HFFc6 (cell line): ENCODE measurements at places on chromosomes 11 and 22.

DNA sequence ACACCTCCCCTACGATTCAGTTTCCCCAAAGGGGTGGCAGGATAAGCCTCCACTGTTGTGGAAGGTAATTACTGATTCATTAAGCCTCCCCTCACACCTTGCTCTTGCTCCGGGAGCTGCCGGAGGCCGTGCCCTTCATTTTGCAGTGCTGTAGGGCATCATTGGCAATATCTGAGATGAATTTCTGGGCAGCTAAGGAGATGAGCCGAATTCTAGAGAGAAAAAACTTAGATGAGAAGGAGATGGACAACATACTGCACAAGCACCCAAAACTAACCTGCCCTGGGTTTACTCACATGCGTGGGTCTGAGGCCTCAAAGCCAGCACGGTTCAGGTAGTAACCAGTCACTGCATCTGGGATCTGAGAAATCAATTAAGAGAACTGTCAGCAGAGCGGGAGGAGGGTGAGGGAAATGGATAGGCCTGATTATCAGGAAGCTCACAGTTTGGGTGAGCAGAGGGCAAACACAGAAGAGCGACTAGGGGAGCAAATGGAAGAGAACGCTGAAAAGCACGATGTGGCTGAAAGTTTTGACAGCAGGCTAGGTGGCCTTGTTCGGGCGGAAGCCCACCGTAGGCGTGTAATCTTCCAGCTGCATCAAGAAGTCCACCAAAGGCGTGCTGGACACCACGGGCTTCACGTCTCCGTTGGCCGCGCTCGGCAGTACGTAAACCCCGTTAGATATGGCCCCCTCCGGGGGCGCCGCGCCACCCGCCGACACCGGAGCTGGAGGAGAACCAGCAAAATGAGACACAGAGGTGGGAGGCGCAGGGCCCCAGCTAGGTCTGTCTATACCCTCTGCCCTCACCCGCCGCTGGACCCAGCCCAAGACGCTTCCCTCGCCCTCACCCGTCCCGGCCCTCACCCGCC lies 689 bp downstream of the TAF10 start:
- no peak for DNase-seq

GRCh38 chr11:352456-353031 lies 16.8 kb upstream of the B4GALNT4 start:
- DNase-seq = no peak

DNA sequence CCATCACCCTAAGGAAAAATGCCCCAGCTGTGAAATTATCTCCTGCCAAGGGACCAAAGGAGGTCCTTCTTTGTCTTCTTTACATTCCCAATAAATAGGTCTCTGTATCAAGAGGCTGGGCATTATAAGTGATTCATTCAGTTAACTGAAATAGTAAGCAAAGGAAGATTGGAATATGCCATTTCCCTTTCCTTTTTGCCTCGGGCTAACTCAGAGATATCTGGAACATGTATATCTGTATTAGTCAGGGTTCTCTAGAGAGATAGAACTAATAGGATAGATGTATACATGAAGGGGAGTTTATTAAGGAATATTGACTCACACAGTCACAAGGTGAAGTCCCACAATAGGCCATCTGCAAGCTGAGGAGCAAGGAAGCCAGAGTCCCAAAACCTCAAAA lies 15.3 kb upstream of the CWF19L2 start:
- no peak for DNase-seq

DNA sequence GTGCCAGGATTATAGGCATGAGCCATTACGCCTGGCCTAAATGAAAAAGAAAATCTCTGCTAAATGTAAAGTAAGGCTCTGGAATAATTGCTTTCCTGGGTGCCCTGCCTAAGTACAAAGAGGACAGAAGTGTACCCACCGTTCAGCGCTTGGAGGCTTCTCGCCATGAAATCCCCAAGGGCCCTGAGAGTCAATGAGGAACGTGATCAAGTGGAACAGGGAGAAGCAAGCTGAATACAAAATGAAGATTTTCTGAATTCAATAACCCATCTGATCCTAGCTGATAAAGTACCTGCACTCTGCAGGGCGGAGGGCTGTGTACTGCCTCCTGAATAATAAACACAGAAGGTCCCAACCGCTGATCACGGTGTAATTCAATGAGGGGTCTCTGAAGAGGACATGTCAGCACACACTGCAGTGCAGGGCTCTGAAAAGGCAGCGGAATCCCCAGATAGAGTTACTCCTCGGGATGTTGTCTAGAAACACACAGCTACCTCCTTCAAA lies 97.7 kb downstream of the ABTB2 start:
- DNase-seq = no peak

- DNase-seq = no peak
These were observed 30.1 kb upstream of the CECR2 start for GRCh38 chr22:17339095-17339693.

- DNase-seq = peak; percentile 8
These were observed 106.8 kb downstream of the ABTB2 start for GRCh38 chr11:34250732-34251588.

GRCh38 chr11:69640995-69641581 lies at the start of gene CCND1:
Gene CCND1, plus strand, starts transcription at chr11:69641156. Its CDS starts 158 bp downstream, at chr11:69641314.
- DNase-seq = peak; percentile 95

DNA sequence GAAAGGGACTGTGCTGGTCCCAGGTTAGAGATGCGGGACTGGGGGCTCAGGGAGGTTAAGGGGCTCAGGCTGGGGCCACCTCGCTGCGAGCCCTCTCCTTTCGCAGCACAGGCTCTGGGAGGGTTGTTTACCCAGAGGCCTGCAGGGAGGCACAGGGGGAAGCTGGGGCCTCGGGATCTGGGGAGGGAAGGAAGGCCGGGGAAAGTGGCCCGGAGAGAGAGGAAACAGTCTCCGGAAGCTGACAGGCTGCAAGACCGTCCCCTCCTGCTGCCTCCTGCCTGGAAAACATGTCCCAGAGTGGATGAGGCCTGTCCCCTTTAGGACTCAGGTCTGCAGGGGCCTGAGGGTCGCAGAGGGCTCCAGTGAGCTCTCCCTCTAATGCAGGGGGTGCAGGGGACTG lies 45.4 kb downstream of the MYO7A start:
- no peak for DNase-seq

DNA sequence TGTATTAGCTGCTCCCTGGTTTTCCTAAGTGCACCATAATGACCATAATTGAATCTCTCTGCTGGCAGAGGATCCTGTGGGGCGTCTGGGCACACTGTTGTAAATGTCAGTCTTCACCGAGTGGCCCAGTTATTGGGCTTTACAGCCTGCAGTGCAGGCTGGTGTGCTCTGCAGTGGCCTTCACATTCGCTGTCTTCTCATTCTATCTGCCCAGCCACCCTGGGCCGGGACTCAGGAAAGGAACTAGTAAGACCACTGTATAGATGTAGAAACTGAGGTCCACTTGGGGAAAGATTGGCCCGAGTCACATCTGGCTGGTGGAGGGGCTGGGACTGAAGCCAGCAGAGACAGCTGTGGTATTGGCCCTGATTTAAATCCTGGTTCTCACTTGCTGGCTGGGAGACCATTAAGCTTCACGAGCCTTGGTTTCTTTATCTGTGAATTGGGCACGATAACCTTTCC lies 49.3 kb downstream of the TSPAN18 start:
- DNase-seq = no peak

GRCh38 chr11:114472661-114473060 lies 33.4 kb downstream of the REXO2 start:
- DNase-seq = no peak
